ENCODE measurements at places on chromosomes 6 and 20.

DNA sequence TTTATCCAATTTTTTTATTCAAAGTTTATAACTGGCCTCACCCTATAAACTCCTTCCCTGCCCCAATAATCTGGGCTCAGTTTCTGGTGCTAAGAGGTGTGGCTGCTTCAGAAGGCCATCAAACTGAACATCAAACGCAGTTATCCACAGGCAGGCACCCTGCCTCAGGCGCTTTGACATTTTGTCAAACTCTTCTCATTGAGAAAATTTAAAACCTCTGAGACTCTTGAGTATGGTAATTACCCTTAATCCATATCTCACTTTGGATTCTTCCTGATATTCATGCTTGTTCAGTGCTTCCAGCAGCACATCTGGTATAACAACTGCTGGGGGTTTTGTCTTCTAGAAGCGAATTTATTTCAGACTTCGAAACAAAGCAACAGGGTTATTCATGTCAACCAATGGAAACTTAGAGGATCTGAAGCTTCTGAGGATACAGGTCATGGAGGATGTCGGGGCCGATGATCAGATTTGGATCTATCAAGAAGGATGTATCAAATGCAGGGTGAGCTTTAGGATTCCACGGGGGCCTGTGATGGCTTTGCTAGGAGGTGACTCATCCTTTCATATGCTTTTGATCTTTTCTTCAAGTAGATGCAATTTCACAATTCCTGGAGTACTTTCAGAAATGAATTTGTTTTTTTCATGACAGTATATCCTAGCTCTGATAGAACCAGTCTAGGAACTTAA, 68.2 kb downstream of the RTN4IP1 start:
- no peak for DNase-seq

DNA sequence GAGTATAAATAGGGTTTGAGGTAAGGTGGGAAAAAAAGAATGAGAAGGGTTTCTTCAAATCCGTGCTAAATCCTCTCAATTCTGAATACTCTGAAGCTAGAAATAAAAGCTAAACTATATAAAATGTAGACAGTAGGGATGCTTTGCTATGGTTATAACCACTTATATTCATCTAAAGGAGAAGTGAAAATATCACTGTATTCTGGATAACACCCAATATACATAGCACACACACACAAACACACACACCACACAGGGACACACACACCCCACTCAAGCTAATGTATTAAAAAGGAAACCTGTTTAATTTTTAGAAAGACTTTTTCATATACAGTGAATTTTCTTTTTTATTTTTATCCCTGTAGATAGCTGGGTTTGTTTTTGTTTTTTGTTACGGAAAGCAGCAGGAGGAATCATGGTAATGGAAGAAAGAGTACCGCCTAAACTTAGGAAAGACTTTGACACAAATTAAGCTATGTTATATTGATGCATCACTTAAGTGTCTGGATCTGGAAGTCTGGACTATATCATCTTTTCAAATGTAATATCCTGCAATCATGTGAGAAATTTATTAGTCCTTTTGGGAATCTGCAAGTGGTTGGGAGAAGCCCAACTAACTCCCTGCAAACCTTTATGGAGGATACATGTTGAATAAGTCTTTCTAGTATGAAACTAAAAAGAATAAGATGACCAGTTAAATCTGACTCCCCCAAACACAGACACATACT, 68.4 kb upstream of the FABP7 start:
- DNase-seq, result no peak

- no peak for DNase-seq
Measured at GRCh38 chr6:44452725-44453124, 65.2 kb downstream of the CDC5L start.

DNA sequence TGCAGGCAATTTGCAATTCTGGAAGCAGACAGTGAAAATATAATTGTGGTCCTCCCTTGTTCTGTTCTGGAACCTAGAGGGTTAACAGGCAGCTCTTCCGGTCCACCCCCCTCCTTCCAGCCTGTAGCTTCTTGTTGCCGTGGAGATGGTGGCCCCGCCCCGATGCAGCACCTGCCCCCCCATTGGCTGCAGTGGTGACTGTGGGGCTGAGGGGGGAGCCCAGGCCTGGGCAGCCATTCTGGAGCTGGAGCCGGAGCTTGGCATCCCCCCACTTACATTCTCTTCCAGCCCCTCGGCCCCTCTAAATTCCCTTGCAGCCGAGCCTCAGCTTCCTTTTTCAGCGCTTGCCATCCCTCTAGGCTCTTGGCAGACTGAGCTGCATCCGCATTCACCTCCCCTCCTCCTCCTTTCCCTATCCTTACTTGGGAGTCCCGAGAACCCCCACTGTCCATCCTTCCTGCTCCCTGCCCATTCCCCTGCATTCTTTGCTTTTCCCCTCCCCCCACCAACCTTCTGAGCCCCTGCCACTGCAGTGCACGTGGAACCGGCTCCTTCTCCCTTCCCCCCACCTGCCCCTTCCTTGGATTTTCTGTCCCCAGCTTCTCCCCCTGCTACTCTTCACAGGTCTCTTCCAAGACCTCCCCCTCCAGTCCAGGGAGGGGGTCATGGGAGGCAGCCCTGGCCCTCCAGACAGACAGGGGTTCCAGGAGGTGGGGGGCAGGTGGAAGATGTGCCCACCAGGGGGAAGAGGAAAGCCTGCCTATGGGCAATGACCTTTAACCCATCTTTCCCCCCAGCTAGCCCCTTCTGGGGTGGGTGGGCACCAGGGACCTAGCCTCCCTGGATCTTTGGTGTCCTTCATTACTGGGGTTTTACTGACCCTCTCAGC, 11.4 kb downstream of the SYNGAP1 start:
- no peak for DNase-seq

DNA sequence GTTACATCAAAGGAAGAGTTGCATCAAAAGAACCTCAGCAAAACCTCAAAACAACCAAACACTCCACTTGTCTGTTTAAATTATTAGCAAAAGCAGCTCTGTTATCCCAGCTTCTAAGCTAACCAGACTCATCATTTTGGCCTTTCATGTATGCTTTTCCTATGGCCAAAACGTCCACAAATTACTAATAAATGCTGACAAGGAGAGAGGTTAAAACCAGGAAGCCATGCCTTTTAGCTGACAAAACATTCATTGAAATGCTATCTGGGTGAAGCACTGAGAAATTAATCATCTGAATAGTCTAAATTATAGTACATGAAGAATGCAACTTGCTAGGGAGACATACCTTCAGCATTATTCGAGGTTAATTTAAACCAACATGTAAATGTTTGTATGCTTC, 80.6 kb downstream of the LAMA2 start:
- no peak for DNase-seq

- no peak for DNase-seq
Measured at GRCh38 chr6:77740380-77740779, 87.5 kb downstream of the MEI4 start.

DNA sequence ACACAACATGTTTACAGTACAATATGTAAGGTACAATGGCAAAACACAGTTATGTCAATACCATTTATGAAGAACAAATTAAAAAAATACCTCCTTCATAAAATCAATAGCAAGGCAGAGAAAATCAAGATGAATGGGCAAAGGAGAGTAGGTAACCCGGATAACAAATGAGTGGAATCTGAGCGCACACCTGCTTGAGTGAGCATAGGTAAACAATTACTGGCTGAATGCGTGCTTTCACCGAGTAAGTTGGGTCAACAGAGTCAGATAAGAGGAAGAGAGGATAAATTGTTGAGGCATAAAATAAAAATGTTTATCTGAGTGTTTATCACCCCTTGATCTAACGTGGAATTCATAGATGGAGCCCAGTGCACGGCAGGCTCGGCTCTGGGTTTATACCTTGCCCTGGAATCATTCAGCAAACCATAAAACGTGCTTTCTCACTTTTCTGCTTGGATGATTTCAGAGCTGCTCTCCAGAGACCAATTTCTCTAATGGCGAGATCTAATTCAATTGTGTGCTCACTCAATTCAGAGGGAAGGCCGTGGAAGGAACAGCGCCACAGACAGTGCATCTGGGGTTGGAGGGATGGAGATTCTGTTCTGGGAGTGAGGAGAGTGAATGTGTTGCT, 224.8 kb upstream of the MAP3K7 start:
- DNase-seq, result peak; percentile 73

GRCh38 chr6:167331565-167331964, 6.7 kb downstream of the TTLL2 start:
- DNase-seq, result no peak

GRCh38 chr20:46683939-46684750, 5.1 kb downstream of the TP53RK start:
- DNase-seq, result no peak

- DNase-seq, result no peak
Measured at GRCh38 chr6:25064006-25064405, 128.2 kb upstream of the RIPOR2 start.

- DNase-seq, result no peak
Measured at GRCh38 chr6:43274916-43275597, 23.0 kb upstream of the SLC22A7 start.

- DNase-seq, result no peak
Measured at GRCh38 chr6:14925699-14926026, 320.2 kb upstream of the JARID2 start.

DNA sequence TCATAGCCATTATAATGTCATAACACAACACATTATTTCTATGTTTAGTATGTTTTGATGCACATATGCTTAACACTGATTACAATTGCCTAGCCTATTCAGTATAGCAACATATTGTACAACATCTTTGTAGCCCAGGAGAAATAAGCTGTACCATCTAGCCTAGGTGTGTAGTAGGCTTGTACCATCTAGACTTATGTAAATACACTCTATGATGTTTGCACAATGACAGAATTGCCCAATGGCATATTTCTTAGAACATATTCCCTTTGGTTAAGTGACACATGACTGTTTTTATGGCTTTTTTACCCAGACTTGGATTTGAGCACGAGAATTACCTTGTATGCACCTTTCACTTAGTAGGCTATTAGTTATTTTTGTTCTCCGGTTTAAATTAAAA, 64.5 kb upstream of the HIVEP1 start:
- no peak for DNase-seq

DNA sequence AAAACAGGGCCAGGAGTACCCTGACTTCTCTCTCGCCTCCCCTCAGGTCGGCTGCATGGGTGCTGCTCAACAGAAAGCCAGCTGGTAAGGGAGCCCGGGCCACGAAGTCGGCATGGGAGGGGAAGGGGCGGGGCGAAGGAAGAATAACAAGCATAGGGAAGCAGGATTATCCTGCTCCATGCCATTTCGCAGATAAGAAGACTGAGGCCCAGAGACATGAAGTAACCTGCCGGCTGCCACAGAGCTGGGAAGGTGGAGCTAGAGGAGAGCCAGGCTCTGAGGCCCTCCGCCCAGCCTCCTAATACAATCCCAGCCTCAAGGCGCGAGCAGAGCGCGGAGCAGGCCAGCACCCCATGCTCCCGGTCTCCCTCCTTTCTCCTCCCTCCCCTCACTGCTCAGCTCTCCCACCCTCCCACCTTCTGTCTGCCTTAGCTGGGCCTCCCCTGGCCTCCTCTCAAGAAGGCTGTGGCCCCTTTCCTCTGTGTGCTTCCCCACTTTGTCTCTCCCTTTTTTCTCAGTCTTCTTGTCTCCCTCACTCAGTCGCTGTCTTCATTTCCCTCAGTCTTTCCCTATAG, 13.2 kb upstream of the HMGA1 start:
- DNase-seq, result no peak

DNA sequence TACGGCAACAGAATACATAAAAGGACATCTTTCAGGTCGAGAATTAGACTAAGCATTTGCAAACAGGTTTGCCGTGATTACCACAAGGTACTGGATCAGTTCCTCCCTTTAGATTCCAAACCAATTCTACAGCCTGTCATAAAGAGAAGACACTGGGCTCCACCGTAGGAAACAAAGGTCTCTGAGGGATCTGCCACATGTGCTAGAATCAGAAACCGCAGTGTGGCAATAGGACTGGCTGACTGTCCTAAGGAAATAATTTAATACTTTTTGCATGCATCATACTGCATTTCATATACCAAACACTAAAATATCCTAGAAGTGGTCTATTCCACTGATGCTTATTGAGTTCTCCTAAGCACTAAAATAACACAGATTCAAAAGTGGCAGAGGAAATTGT, 59.2 kb downstream of the POPDC3 start:
- no peak for DNase-seq

DNA sequence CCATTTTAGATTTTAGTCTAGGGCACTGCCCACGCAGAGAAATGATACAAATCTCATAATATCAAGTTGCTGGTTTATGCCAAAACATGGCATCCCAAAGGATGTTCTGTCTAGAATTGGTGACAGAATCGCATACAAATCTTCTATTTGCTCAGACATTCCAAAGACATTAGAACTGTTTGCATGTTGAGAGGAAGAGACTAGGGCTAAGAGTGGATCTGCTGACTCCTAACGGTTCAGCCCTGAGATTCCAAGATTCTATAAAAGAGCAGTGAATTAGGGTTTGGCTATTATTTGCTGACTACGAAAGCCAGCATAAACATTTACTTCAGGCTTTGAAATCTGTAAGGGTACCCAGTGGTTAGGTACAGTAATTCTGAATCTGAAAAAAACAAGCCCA, 3.6 kb downstream of the EPB41L2 start:
- DNase-seq, result no peak

DNA sequence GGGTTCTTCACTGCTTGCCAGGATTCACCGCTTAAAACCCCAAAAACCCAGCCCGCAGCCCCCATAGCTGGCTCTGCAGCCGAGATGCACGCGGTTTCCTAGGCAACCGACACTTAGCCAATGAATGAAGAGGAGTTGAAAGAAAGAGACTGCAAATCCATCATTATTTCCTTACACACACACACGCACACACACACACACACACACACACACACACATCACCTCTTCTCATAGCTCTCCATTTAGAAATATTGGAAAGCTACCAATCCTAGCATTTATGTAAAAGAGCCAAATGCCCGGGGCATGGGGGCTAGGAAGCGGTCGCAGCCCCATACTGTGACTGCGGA, 3.4 kb upstream of the TUBB2B start:
- DNase-seq, result peak; percentile 84

DNA sequence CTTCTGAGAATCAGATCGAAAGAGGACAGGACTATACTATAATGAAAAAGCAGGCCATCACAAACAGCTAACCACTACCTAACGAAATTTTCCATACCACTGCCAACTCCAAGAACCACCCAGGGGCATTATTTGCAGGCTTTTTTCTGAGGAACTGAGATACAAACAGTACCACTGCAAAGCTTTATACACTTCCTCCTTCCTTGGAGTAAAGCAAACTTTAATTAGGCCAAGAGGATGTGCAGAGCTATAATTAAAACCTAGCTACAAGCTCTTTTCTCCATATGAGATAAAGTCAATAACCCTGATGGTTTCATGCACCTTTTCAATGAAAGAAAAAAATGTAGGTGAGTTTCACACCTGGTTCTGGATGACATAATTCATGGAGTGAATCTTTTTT, 68.5 kb downstream of the ELOVL5 start:
- no peak for DNase-seq

DNA sequence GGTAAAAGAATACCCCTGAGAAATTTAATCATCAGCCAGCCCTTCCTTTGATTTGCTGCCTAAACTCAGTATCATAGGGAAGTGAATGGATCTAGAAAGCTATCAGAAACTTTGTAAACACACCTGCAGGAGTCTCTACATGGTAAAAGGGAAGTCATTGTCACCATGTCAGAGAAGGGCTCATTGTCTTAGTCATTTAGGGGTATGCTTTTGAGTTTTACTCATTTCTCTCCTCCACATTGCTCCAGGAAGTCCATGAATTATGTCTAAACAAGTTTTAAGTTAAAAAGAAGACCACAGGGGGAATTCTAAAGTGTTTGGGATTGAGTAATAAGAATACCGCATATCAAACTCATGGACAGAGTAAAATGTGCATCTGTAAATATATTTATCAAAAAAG, 2.5 kb downstream of the SLC17A1 start:
- DNase-seq, result no peak

Measured in NCI-H1436 treated with DMSO at 0.1 percent for 48 hours (cell line).